ENCODE measurements at places on chromosomes 4 and X. TPM values are rescaled to one million over a fixed set of nuclear protein-coding genes. Genes with fewer than 3 reads are reported as not detected.

Gene TKTL2
- not detected for total RNA-seq

Gene FGFBP2
- 1.7 TPM for total RNA-seq

Gene CT83
- not detected for total RNA-seq

Gene CSAG3
- not detected for total RNA-seq

Gene WDR17
- 0.64 TPM for total RNA-seq

Gene AMOT
- 1.6 TPM for total RNA-seq

Gene KLHL8
- 6.3 TPM for total RNA-seq

Gene SYTL5
- not detected for total RNA-seq

Gene ZCCHC18
- 3.8 TPM for total RNA-seq

Gene COL25A1
- not detected for total RNA-seq

Gene CXCL11
- total RNA-seq, result not detected

Gene LYAR
- 13.9 TPM for total RNA-seq

GRCh38 chr4:7410446-7410845 lies 24.3 kb downstream of the PSAPL1 start:
- no peak overlapping the region for H3K27ac ChIP-seq
- peaks cover 4% of the 10 kb centered on the region for H3K27me3 ChIP-seq
- H3K36me3 ChIP-seq, result no peaks in the 10 kb centered on the region
- no peak for DNase-seq
- H3K4me1 ChIP-seq, result no peaks in the 10 kb centered on the region

- no peak overlapping the region for H3K4me3 ChIP-seq
- H3K27me3 ChIP-seq, result no peaks in the 10 kb centered on the region
- DNase-seq, result no peak
- H3K27ac ChIP-seq, result no peak overlapping the region
- no peaks in the 10 kb centered on the region for H3K4me1 ChIP-seq
These were observed 63.5 kb upstream of the IL1RAPL2 start for GRCh38 chrX:104502460-104502859.

DNA sequence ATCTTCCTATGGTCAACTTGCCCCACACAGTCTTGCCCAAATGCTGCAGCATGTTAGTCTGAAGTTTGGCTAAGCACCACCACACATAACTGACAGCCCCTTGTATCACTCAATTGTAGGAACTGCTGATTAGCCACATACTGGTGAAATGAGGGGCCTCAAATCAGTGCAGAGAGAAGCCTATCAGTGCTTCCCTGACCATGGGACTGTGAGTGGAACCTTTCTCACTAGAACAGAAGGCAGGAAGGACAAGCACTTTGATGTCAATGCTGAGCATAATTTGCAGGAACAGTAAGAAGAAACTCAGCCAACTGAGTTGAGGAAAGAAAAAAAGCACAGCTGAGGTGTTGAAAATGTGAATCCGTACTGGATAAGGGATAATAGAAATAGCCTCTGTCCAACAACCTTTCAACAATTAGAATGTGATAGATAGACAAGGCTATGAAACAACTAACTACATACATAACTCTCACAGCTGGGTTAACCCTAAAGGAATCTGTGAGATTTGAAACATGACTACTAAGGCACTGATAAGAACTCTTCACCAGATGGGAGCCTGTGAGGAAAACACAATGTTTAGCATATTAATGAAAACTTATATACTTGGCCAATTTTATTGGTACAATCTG lies 136.6 kb upstream of the SH3RF1 start:
- no peak overlapping the region for H3K4me3 ChIP-seq
- H3K27me3 ChIP-seq, result no peaks in the 10 kb centered on the region
- no peak for DNase-seq
- peaks cover 9% of the 10 kb centered on the region for H3K4me1 ChIP-seq
- H3K36me3 ChIP-seq, result no peaks in the 10 kb centered on the region

GRCh38 chrX:50941638-50942037 lies 31.1 kb downstream of the BMP15 start:
- no peak overlapping the region for H3K27ac ChIP-seq
- DNase-seq, result no peak
- H3K27me3 ChIP-seq, result no peaks in the 10 kb centered on the region
- H3K4me3 ChIP-seq, result no peak overlapping the region

DNA sequence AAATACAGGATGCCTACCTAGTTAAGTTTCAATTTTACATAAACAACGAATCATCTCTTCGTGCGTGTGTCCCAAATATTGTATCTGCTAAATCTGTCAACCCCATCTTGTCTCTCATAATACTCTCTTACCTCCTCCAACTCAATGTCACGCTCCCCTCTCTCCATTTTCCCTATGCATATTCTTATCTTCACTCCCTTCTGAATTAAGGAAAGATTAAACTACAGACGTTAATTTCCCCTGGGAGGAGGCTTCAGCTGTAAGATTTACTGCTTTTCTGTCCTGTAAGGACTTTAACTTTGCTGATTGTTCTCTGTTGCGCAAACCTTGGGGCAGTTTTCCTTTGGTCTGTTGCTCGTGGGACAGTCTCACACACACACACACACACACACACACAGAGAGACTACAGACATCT lies 455 bp upstream of the ABCB7 start:
- DNase-seq, result no peak
- peak overlapping the region; percentile 77 for H3K4me3 ChIP-seq
- H3K36me3 ChIP-seq, result no peaks in the 10 kb centered on the region
- peaks cover 3% of the 10 kb centered on the region for H3K4me1 ChIP-seq
- H3K27me3 ChIP-seq, result no peaks in the 10 kb centered on the region
- H3K27ac ChIP-seq, result peak overlapping the region; percentile 76

- peak overlapping the region; percentile 19 for H3K27ac ChIP-seq
- H3K27me3 ChIP-seq, result no peaks in the 10 kb centered on the region
- no peak for DNase-seq
- H3K4me1 ChIP-seq, result peaks cover 70% of the 10 kb centered on the region
These were observed 4.6 kb downstream of the CTBP1 start for GRCh38 chr4:1244081-1244977.

- H3K4me3 ChIP-seq, result no peak overlapping the region
- no peak overlapping the region for H3K27ac ChIP-seq
- peaks cover 10% of the 10 kb centered on the region for H3K27me3 ChIP-seq
- no peak for DNase-seq
- peaks cover 3% of the 10 kb centered on the region for H3K4me1 ChIP-seq
These were observed 221.0 kb upstream of the GPRIN3 start for GRCh38 chr4:89528526-89529133.

- H3K4me3 ChIP-seq, result no peak overlapping the region
- no peaks in the 10 kb centered on the region for H3K36me3 ChIP-seq
- DNase-seq, result no peak
- no peak overlapping the region for H3K27ac ChIP-seq
- no peaks in the 10 kb centered on the region for H3K27me3 ChIP-seq
These were observed 98.7 kb upstream of the KIT start for GRCh38 chr4:54558889-54559677.

GRCh38 chrX:20463296-20464075 lies 196.8 kb upstream of the RPS6KA3 start:
- no peaks in the 10 kb centered on the region for H3K27me3 ChIP-seq
- H3K27ac ChIP-seq, result no peak overlapping the region
- H3K4me1 ChIP-seq, result no peaks in the 10 kb centered on the region
- no peak for DNase-seq
- H3K36me3 ChIP-seq, result no peaks in the 10 kb centered on the region

DNA sequence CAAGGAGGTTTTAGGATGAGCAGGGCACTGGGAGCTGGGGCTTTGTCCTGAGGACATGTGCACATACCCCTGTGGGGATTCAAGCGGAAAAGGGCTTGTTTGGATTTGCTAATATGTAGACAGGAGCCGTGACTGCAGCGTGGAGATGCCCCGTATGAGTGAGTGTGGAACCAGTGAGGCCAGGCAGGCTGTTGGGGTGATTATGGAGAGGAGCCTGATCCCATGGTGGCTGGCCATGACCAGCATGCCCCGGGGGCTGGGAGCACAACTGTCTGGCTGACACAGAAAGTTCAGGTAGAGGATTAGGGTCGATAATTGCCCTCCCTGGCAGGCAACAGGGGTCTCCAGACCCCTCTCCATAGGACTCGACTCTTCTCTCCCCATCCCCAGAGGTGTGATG lies 68.8 kb upstream of the STX18 start:
- H3K27ac ChIP-seq, result no peak overlapping the region
- no peak for DNase-seq
- H3K4me1 ChIP-seq, result no peaks in the 10 kb centered on the region
- no peaks in the 10 kb centered on the region for H3K36me3 ChIP-seq
- H3K27me3 ChIP-seq, result no peaks in the 10 kb centered on the region
- H3K4me3 ChIP-seq, result no peak overlapping the region

DNA sequence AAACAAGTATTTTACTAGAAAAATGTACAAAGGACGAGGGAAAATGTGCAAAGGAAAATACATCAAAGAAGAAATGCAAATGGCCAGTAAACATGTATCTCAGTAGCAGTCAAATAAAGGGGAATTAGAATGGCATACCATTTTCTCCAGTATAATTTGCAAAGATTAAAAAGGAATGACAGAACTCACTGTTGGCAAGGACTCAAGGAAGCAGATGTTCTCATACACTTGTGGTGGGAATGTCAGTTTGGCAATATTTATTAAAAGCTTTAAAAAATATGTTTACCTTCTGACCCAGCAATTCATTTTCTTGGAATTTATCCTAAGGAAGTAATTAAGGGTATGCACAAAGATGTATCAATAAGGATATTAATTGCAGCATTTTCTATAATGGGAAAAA lies 7.6 kb downstream of the CLCN5 start:
- no peak overlapping the region for H3K27ac ChIP-seq
- H3K27me3 ChIP-seq, result no peaks in the 10 kb centered on the region
- no peak for DNase-seq
- H3K4me1 ChIP-seq, result no peaks in the 10 kb centered on the region
- no peaks in the 10 kb centered on the region for H3K36me3 ChIP-seq

DNA sequence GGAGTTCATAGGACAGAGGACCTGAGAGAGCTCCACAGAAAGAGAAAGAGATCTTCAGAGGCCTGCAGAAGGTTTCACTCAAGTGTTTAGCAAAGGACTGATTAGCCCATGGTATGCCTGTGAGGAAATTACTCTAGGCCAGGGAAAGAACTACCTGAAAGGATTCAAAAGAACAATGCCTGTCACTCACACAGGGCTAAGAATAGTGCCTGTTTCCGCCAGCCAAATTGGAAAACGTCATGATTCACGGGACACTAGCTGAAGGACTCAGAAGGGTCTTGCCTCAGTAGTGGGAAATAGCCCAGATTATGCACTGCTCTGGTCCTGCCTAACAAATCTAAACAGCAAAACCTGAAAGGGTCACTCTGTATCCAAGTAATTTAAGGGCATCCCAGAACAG lies 21.1 kb downstream of the SYTL4 start:
- no peak overlapping the region for H3K27ac ChIP-seq
- peaks cover 2% of the 10 kb centered on the region for H3K27me3 ChIP-seq
- no peak for DNase-seq
- no peaks in the 10 kb centered on the region for H3K36me3 ChIP-seq
- H3K4me1 ChIP-seq, result no peaks in the 10 kb centered on the region

DNA sequence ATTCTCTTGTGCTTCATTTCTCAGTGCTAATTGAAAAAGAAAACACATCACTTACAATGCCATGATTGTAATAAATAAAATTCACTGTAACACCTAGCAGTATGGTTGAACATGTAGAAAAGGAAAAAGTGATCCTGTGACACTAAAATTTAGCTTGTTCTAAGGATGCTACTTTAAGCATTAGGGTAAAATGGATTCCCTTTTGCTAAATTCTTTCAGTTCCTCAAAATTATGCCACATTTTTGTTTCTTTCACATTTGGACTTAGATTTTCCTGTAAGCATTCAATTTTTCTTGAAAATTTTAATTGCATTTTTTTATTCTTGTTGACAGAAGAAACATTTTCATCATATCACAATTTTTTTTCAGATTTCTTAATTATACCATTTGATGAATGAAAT lies 19.4 kb downstream of the TET2 start:
- H3K4me3 ChIP-seq, result no peak overlapping the region
- H3K27ac ChIP-seq, result no peak overlapping the region
- no peaks in the 10 kb centered on the region for H3K4me1 ChIP-seq

- no peak for DNase-seq
- no peaks in the 10 kb centered on the region for H3K36me3 ChIP-seq
These were observed 125.2 kb downstream of the NEXMIF start for GRCh38 chrX:74800062-74800461.

- no peaks in the 10 kb centered on the region for H3K36me3 ChIP-seq
- no peak overlapping the region for H3K4me3 ChIP-seq
- H3K27me3 ChIP-seq, result no peaks in the 10 kb centered on the region
- H3K27ac ChIP-seq, result no peak overlapping the region
- no peaks in the 10 kb centered on the region for H3K4me1 ChIP-seq
- no peak for DNase-seq
These were observed 103.8 kb upstream of the CXCL13 start for GRCh38 chr4:77501851-77502250.

DNA sequence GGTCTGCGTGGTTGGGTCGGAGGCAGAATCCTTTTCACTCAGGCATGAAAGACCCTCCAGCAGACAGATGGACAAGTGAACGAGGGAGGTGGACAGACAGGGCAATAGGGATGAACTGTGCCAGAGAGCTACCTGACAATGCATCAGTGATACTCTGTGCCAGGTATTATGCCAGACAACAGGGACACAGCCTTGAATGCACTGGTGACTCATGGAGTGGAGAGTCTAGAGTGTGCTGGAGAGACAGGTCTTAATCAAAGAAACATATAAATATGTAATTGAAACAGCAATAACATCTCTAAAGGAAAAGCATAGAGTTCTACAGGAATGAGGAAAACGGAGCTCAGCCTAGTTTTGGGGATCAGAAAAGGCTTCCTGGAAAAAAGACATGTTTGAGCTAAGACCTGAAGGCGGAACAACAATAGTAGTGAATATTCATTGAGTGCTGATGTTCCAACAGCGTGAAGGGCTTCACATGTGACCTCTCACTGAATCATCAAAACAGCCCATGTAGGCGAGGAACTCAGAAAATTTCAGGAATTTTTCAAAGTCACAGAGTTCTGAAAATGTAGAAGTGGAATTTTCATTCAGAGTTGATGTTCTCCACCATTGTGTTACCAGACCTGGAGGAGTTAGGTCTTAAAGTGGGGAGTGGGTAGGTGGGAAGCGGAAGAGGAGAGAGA lies 20.0 kb upstream of the FGFBP2 start:
- no peak for DNase-seq
- H3K4me1 ChIP-seq, result no peaks in the 10 kb centered on the region
- no peak overlapping the region for H3K4me3 ChIP-seq
- no peaks in the 10 kb centered on the region for H3K36me3 ChIP-seq
- no peak overlapping the region for H3K27ac ChIP-seq
- H3K27me3 ChIP-seq, result no peaks in the 10 kb centered on the region

DNA sequence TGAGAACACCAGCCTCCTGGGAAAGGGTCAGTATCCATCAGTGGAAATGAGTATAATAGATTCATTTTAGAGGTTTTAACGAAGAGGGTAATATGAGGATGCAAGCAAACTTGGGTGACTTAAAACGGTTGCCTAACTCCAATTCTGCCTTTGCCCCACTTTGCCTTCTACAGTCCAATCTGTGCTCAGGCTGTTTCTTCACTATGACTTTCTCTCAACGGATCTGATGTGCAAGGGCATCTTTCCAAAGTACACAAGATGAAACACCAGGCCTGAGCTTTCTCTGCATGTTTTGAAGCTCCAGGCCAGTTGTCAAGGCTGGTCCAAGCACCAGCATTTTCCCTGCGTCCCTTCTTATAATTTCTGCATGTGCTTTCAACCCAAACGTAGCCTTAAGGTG lies 68.0 kb upstream of the TMEM164 start:
- no peaks in the 10 kb centered on the region for H3K27me3 ChIP-seq
- no peak overlapping the region for H3K4me3 ChIP-seq
- H3K36me3 ChIP-seq, result no peaks in the 10 kb centered on the region

GRCh38 chr4:77284036-77284435 lies 127.0 kb downstream of the CCNG2 start:
- peaks cover 6% of the 10 kb centered on the region for H3K27me3 ChIP-seq
- no peak overlapping the region for H3K4me3 ChIP-seq
- DNase-seq, result no peak
- no peak overlapping the region for H3K27ac ChIP-seq
- no peaks in the 10 kb centered on the region for H3K36me3 ChIP-seq

- peaks cover 73% of the 10 kb centered on the region for H3K36me3 ChIP-seq
- no peak overlapping the region for H3K27ac ChIP-seq
- no peaks in the 10 kb centered on the region for H3K27me3 ChIP-seq
- no peaks in the 10 kb centered on the region for H3K4me1 ChIP-seq
- H3K4me3 ChIP-seq, result no peak overlapping the region
These were observed 97.3 kb downstream of the DDX60 start for GRCh38 chr4:168221301-168221700.

Data from CD4-positive, alpha-beta T cell (primary cell).